ENCODE measurements at places on chromosomes 11 and 22.

GRCh38 chr11:68312780-68313573 lies 586 bp downstream of the LRP5 start:
- DNase-seq: no peak

DNA sequence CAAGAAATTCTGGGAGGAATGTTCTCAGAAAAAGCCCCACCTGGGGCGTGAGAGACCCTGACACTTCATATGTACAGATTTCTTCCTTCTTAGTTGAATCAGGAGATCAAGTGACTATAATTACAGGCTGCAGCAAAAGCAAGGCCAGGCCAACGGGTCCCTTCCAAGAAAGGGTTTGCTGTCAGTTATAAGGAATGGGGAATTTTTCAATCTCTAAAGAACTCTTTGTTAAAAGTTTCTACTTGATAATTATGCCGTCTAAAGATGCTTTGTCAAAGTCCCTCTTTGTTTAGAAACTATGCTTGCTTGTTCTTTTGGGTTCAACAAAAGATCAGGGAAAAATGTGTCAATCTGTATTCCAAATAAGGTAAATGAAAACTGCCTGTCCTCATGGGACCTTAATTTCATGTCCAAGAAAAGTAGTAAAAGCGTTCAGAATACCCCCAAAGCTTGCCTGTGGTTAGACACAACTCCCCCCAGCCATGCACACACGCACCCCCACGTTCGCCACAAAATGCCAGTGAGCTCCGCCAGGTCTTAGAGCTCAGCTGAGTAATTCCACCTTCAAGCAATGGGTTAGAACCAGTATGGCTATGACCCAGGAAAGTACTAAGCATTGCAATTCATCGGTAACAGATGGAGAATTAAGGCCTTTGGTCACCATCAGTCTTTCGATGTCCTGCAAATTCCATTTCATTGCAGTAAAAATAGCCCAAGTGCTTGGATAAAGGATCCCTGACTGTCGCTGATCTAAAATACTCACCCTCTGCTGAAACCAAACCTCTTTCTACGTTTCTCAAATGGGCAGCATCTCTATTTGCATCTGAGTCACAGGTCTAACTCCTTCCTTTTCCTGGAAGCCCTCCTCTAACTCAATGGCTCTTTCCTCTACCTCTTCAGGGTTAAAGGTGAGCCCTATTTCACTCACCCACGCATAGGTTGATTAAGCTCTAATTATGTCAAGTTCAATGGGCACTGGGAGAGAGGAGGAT lies 419.2 kb upstream of the SYN3 start:
- DNase-seq: no peak

GRCh38 chr11:2932850-2933251 lies 3.6 kb upstream of the PHLDA2 start:
- DNase-seq: peak; percentile 69

GRCh38 chr22:38607680-38608079 lies 37.7 kb upstream of the DMC1 start:
- DNase-seq: no peak

DNA sequence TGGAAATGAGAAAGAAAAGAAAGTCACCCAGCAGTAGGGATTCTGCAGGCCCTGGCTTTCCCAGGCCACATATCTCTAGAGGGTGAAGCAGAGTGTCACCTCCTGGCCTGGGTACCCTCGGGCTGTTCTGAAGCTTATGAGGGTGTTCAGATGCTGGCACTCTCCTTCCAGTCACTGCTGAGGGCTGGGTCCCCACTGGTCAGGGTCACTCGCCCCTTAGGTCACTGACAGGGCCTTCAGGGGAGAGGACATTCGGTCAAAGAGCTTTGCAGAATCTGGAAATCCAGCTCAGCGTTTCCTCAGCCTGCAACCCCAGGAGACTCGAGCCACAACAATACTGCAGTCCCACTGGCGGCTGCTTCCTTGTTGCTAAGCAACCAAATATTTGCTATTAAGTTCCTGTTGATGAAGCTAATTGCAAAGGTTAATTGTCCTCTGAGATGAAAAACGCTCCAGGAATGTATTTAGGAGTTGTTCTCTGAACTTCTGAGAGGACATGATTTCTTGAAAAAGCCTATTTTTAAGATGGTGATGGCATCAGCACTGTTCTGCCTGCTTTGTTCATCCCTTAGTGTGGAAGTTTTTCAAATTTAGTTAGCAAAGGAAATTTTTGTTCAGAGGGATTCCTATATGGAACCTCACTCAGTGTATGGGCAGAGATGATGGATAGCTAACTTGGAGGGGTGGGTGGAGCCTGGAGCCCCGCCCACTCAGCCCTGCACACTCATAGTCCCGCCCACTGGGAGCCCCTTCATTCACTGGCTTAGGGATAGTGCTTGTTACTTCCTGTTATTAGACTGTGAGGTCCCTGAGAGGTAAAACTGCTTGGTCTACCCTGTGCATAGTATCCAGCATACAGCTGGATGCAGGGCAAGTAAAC lies 109.2 kb downstream of the CSNK2A3 start:
- peak; percentile 46 for DNase-seq

DNA sequence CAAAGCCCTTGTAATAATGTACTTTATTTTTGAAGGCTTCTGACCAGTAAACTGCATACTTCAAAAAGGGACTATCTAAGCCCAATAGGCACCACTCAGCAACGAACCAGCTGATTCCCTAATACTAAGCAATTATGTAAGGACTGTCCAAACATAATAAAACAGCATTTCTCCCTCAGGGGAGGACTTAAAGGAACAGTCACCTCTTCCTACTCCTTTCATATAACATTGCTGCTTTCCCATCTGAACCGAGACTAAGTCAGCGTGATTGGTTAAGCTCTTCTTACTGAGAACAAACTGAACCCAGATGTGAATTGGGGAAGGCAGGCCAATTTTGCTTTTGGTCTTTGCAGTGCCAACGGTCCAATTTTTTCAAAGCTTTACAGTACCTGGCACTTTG lies 420.0 kb downstream of the METTL15 start:
- DNase-seq: no peak

DNA sequence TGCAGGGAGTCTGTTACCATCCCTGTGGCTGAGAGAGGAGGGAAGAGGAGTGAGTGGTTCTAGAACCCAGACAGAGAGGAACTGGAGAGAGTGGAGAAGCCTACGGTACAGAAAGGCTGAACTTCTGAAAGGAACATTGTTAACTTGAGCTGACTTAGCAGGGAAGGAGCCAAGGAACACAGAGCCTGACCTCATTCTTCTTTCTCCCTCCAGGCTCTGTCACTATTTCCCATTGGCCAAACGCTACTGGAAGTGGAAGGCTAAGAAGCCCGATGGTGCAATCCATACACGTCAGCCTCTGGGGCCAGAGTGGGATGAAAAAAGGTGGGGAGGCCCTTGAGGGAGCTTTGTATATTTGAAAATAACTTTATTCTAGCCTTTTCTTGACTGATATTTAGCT lies 16.5 kb upstream of the WT1 start:
- DNase-seq: no peak

GRCh38 chr11:5204787-5205186 lies 4.3 kb upstream of the OR51V1 start:
- no peak for DNase-seq

DNA sequence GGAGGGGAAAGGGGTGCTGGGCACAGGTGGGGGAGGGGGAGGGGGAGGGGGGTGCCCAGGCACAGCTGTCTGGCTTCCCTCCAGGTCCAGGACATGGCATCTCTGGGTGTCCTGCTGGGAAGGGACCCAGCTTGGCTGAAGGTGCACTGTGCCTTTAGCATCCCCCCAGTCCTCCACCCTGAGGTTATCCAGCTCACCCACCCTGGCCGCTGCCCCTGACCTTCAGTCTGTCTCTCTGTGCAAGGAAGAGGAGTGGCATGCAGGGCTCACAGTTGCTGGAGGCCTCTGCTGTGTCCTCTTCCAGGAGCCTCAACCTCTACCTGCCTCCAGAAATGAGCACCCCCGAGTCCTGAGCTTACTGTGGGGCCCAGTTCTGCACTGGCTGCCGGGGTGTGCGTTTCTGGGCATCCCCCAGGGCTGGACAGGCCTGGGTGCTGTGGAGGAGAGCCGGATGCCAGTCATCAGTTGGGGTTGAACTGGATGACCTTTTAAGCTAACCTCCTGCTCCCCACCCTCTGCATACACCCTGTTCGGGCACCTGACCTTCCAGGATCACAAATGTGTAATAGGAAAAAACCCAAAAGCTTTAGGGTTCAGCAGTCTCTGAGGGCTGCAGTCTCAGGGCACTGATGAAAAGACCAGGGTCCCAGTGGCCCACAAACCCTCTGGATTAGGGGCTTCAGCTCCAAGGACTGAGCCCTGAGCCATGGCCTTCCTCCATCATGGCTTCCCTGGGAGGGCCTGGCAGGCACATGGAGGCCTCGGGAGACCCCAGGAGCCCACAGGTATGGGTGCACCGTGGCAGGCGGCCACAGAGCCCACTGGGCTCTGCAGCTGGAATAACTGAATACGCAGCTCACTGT lies 9.6 kb upstream of the CTSD start:
- no peak for DNase-seq

- no peak for DNase-seq
Observed at GRCh38 chr11:95465887-95466286, 234.9 kb upstream of the SESN3 start.

DNA sequence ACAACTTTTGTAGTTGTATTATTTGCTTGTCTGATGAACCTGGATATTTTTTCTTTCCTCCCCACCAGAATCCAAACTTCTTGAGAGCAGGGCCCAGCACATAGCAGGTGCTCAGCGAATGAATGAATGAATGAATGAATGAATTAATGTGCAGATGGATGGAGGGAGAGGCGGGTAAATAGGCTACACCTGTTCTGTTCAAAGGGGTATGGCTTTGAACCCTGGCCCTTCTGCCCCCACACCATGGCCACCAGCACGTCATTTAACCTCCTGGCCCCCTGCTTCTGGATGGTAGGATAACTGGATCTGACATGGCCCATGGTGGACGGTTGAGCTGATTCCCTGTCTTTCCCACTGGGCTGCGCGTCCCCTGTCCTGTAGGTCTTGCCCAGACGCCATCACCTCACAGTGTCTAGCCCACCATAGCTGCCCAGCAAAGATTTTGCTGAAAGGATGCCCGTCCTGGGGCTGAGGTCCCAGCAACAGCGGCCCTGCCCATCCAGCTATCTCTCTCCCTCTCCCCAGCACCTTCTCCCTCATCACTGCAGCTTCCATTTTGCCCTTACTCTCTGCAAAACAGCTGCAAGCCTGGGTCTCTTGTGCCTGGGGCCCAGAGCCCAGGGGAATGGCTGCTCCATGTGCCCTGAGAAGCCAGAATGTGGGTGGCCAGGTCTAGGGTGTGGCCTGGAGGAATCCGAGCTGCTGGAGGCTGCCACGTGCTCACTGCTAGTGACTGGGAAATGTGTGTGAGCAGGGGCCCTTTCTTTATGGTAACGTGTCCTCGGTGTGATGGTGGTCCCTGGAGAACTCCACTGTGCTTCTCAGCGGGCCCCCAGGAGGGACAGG lies 49.3 kb upstream of the LINC01488 start:
- DNase-seq: no peak

GRCh38 chr11:12634329-12634728 lies 39.9 kb upstream of the TEAD1 start:
- DNase-seq: no peak

- peak; percentile 97 for DNase-seq
Observed at GRCh38 chr11:66466225-66467033, at the start of gene PELI3. TSS of gene PELI3 (plus strand) at chr11:66466905. CDS start at chr11:66468129, 1,224 bp downstream.

- no peak for DNase-seq
Observed at GRCh38 chr11:101429703-101430540, 153.9 kb downstream of the TRPC6 start.

GRCh38 chr11:94549146-94549545 lies 5.4 kb downstream of the FUT4 start:
- no peak for DNase-seq

- no peak for DNase-seq
Observed at GRCh38 chr22:46961591-46962295, 199.3 kb downstream of the TBC1D22A start.

GRCh38 chr11:32385998-32386397 lies 49.3 kb downstream of the WT1 start:
- DNase-seq: no peak

- DNase-seq: peak; percentile 21
Observed at GRCh38 chr11:12235947-12236743, 125.8 kb downstream of the MICAL2 start.

GRCh38 chr22:34055525-34056200 lies 135.4 kb upstream of the LARGE1 start:
- DNase-seq: no peak

DNA sequence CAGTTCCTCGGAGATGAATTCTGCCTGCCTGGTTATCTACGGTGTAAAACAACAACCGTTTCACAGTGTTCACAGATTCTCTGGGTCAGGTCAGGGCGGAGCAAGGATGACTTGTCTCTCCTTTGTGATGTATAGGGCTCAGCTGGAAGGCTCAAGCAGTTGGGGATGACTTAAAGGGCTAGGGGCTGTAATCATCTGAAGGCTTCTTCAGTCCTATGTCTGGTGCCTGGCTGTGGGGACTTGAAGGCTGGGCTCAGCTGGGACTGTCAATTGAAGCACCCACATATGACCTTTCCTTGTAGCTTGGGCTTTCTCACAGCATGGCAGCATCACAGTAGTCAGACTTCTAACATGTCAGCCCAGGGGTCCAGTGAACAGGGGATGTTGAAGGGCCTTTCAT lies 29.3 kb downstream of the EIF3F start:
- DNase-seq: no peak

DNA sequence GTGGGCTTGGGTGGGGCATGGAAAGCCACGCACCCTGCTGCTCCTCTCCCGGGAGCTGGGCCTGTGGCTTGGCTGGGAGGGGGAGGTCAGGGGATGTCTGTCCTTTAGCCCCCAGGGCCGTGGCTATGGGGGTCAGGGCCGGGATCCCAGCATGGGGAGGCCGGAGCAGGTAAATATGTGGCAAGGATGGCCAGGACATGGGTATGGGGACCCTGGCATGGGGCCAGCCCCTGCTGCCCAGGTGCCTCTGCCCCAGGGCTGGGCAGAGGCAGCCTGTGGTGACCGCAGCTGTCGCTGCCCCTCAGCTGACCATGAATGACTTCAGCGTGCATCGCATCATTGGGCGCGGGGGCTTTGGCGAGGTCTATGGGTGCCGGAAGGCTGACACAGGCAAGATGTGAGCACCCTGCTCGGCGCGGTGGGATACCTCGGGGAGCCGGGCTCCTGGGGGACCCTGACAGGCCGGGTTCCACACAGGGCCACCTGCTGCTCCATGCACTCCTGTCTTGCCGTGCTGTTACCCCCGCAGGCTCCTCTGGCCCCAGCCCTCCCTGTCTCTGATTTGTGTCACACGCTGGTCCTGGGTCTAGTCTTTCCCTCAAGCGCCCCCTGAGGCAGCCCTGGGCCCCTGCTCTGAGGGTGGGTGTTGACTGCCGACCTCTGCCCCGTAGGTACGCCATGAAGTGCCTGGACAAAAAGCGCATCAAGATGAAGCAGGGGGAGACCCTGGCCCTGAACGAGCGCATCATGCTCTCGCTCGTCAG lies 8.1 kb upstream of the ANKRD13D start:
- DNase-seq: no peak

- DNase-seq: no peak
Observed at GRCh38 chr22:50009765-50010675, 2.5 kb downstream of the IL17REL start.

GRCh38 chr11:79052544-79052943 lies 388.3 kb downstream of the TENM4 start:
- no peak for DNase-seq

- DNase-seq: no peak
Observed at GRCh38 chr11:126653040-126653439, 297.6 kb downstream of the ST3GAL4 start.

Measured in CD4-positive, alpha-beta T cell treated with Interleukin-1 beta for 1 hour (primary cell).